Naive thymus-derived CD8-positive, alpha-beta T cell (primary cell): ENCODE measurements at places on chromosomes 13 and 19.

- no peak for DNase-seq
Measured at GRCh38 chr13:35225159-35225558, 251.3 kb downstream of the MAB21L1 start.

DNA sequence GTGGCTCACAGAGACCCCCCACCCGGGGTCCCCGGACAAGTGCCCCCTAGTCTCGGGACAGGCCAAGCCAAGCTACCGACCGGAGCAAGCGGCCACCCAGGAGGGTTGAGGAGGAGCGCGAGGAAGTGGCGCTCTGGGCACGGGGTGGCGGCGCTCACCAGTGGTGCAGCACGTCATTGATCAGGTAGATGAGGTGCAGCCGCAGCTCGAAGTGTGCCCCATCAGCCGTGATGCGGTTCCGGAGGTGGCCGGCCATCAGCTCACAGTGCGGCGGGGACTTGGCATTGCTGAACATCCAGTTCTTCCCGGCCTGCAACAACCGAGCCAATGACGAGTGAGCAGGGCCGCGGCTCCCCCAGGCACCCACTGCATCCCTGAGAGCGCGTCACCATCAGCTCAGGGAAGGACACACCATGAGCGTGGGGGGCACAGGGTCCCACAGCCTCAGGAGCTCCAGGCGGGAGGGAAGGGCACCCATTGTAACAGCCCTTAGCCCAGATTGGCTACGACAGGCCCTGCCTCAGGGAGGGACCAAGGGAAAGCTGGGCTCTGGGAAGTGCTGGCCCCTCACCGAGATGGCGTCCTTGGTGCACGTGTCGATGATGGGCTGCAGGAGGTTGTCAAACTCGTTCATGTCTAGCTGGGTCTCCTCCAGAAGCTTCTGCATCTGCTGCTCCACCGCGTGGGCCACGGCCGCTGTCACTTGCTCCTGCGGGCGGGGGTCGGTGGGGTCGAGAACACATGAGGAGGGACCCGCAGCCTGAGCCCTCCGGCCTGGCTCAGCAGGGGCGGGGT lies 9.6 kb downstream of the CHERP start:
- no peak for DNase-seq

- DNase-seq: no peak
Measured at GRCh38 chr13:37910790-37911189, 41.2 kb upstream of the TRPC4 start.

DNA sequence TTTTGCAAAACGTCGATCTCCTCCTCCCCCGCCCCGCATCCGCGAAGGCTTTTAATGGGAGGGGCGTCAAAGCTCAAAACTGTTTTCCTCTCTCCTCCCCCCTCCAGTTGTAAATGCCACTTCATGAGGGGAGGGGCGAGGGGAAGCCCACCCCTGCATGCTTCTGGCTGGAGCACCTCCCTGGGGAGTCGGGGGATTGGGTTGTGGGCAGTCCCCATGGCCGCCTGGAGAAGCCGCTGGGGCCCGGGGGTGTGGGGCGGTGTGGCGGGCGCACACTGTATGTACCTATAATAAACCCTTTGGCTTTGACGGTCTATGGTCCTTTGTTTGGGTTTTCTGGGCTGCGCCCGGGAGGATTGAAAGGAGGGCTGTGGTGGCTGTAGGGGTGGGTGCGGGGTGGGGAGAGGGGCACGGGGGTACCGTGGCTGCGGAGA lies 505 bp upstream of the SHKBP1 start:
- DNase-seq: no peak

DNA sequence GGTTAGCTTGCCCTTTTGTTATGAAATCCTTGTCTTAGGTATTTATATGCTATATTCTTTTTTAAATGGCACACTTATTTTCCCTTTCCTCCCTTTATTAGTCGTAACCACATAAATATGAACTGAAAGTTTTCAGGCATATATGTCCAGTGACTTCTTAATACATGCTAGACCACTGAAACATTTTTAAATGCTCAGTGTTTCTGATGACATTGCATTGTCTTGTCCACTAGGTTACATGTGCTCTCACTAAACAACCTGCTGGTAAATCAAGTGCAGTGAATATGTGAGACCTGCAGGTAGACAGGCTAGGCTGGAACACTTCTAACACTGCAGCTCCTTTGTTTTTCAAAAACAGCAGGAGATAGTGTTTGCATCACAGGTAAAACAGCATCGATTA lies 332.6 kb upstream of the DACH1 start:
- no peak for DNase-seq

DNA sequence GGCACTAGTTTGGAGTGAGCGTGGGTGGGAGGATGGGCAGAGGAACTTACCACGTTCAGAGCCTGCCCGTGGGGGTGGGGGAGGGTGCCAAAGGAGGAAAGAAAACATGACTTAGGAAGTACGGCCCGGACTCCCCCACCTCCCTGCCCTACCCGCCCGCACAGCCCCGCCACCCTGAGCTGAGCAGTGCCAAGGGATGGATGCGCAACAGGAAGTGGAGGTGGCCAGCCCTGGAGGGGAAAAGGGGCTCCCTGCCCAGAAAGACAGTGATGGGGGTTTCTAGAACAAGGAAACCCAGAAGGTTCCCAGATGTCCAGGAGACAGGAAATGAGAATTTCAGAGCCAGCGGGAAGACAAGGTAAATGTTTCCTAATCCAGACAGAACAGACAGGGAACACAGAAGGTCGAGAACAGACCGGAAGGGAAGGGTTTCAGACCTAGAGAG lies 6.3 kb downstream of the TEAD2 start:
- DNase-seq: no peak

DNA sequence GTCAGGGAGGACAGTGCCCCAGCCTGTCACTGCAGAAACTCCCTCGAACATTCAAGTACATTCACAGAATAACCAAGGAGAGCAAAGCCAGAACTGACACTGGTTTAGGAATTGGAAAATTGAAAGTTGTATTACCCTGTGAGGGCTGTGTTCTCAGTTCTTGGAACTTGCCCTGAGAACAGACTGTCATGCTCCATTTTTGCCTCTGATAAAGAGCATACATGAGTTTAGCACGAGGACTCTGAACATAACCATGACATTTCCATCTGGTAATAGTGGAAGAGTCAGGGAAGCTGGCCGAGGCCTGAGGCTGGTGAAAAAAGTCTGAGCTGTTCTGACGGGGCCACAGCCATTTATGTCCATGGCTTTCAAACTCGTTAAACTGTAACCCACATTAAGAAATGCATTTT lies 15.2 kb upstream of the SLC25A30 start:
- DNase-seq: no peak

DNA sequence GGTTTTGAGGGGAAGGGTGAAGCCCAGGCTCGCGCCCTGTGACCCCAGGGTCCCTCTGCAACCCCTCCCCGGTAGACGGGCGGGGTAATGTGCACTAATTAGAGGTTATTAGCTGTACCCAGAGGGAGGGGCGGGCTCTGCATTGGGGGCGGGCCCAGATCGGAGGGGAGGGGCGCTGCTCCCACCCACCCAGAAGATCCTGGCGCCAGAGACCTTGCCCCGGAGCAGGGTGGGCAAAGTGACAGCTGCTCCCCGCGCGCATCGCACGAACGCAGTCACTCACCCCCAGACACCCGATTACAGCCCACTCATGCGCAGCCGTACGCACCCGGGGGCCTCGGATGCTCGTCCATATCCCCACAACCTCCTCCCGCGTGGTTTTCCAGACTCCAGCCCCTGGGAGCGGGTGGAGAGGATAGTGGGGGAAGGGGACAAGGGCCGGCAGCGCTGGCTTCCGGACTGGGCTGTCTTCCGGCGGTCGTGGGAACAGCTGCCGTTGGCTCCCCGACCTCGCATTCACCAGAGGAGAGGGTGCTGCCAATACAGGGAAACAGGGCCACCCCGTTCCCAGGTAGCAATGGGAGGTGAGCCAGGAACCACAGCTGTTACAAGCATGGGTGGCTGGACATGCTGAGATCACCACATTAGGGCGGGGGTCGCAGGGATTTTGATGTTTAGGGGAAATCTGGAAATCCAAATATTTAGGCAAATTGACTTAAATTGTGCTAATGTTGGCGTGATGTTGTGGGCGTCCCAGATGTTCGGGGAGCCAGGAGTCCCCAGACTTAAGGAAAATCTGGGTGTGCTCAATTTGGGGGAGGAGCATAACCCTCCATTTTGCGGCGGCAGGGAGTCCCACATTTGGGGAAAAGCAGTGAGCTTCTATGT lies 2.9 kb upstream of the HOOK2 start:
- peak; percentile 37 for DNase-seq

- no peak for DNase-seq
Measured at GRCh38 chr13:74929436-74929835, 552.5 kb downstream of the TBC1D4 start.

DNA sequence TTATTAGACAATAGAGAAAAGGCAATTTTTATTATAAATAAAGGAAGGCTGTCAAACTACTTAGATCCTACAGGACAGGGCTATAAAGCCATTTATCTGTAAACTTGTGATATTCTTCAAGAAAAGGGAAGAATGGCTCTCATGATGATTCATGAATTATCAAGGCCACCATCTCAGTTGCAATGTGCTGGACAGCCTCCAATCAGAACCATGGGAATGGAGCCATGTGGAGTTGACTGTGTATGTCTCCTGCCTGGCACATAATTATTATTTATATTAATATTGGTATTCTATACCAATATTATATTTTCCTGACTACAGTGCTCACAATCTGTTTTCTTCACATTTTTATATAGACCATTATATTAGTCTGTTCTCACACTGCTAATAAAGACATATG lies 560.5 kb upstream of the MIR17HG start:
- no peak for DNase-seq

DNA sequence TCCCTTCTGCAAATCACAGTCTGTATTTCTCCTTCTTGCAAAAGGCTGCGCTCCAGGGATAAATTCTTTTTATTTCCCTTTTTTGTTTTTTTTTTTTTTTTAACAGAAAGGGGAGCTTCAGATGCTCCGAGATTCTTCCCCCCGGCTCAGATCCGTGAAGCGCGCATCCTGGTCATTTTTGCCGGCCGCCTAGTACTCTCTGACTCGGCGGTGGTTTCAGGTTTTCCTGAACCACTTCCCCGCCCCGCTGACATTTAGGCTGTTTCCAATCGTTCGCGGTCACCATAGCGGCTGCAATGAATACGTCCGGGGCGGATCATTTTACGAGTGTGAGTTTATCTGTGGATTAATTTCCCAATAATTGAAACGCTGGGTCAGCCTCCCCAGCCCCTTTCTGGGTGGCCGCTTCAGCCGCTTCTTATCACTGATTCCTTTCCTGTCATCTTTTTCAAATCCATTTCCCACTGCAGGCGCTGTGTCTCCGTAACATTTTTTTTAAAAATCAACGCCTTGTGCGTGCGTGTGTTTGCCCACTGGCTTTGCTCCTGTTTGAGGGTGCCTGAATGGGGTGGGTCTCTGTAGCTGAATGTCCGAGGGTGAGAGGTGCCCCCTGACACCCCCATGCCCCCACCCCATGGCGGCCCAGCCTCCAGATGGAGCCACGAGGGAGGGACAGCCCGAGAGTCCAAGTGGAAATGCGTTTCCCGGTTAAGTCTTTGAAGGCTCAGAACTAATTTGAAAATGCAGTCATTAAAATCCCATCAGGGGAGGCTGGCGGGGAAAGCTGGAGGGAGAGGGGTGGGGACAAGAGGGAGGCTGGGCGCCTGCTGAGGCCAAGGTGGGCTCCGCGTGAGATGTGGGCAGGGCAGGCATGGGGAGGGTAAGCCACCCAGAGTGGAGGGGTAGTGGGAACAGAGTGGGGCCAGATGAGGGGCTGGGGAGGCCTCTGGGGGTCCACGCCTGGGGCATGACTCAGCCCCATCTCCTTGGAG lies 10.6 kb downstream of the ONECUT3 start:
- no peak for DNase-seq

- no peak for DNase-seq
Measured at GRCh38 chr13:39407786-39408185, 195.2 kb downstream of the LHFPL6 start.

DNA sequence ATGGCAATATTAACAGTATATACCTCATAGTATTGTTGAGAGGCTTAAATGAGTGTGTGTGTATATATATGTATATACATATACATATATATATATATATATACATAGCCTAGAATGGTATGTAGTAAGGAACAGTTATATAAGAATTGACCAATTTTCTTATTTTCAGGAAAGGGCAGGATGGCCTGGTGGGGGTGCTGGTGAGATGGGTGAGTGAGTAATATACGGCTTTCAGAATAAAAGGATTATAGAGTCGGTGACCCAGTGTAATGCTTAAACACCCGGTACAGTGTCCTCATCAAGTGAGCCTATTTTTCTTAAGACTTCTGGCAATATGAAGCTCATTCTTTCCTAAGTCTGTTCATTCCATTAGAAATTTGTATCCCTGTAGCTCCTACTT lies 11.7 kb upstream of the FAM216B start:
- no peak for DNase-seq

GRCh38 chr19:16325161-16325527 lies 518 bp downstream of the KLF2 start:
- peak; percentile 71 for DNase-seq
